ENCODE measurements at places on chromosomes 2 and 18.

DNA sequence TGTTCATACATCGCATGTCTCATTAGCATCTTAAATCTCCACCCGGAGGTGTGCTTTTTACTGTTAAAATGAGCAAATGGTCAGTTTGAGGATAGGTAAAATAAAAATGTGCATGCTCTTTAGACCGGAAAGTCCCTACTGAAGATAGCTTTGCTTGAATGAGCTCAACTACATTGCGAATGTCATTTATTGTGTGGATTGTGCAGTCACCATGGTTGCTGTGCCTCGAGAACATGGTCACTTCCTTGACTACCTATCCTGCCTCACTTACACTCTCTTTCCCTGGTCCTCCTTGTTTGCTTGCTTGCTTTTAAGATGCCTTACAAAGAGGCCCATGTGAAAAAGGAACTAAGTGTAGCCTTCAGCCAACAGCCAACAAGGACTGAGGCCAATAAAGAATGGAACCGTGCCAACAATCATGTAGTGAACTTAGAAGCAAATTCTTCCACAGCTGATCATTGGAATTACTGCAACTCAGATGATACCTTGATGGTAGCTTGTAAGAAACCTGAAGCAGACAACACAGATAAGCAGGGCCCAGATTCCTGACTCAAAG lies 72.2 kb upstream of the BARD1 start:
- DNase-seq: no peak

GRCh38 chr2:239758279-239758877 lies 266.8 kb downstream of the NDUFA10 start:
- no peak for DNase-seq

- DNase-seq: no peak
Observed at GRCh38 chr2:26934335-26934724, 36.1 kb upstream of the MAPRE3 start.

GRCh38 chr2:235934059-235934773 lies 234.0 kb downstream of the GBX2 start:
- DNase-seq: peak; percentile 44

DNA sequence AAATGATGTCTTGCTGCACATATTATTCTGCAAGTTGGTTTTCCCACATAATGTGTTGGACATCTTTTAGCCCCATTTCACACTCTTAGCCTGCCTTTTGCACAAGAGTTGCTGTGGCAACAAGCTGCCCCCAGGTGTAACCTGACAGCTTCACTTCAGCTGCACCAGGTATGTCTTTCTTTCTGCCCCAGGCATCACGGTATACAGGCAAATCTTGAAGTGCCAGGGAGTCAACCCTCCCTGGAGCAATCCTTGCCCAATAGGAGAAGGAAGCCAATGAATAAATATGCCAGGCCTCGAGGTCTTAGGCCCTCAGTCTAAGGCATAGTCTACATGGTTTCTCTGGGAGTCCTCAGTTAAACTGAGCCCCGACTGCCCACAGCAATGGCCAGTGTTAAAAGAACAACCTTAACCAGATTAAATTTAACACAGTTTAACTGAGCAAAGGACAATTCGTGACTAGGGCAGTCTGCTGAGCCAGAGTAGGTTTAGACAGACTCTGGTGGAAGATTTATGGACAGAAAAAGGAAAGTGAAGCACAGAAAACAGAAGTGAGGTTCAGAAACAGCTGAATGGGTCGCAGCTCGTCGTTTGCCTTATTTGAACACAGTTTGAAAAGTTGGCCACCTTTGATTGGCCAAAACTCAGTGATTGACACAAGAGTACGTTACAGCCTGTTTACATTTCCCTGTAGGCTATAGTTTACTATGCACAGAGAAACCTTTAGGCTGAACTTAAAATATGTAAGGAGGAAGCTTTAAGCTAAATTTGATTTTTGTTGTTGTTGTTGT lies 32.0 kb upstream of the C1QL2 start:
- no peak for DNase-seq

- no peak for DNase-seq
Observed at GRCh38 chr2:217951521-217952247, 51.1 kb downstream of the TNS1 start.

GRCh38 chr2:21599417-21599816 lies 475.6 kb downstream of the TDRD15 start:
- DNase-seq: no peak

- no peak for DNase-seq
Observed at GRCh38 chr2:9775351-9775750, 67.9 kb upstream of the TAF1B start.

- no peak for DNase-seq
Observed at GRCh38 chr2:196160101-196160500, 11.3 kb downstream of the STK17B start.

- no peak for DNase-seq
Observed at GRCh38 chr18:5941890-5942289, 46.6 kb upstream of the TMEM200C start.

- no peak for DNase-seq
Observed at GRCh38 chr2:143356736-143357446, 227.7 kb downstream of the ARHGAP15 start.

DNA sequence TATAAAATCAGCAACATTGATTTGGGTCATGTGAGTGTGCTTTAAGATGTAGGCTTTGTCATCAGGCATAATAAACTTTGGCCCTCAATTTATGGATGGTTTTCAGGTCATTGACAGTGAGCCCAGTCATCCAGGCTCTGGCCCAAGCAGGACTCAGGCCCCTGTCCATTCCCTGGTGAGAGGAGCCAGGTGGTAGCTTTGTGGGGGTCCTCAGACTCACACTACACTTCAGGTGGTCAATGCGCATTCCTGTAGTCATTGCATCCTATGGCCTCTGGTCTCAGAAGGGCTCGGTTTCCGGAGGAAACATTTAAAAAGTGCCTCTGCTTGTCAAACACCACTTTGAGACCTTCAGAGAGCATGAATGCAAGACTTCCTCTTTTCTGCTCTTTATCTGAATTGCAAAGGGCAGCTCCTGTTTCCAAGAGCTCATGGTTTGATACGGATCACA lies 20.2 kb downstream of the LGALSL start:
- DNase-seq: no peak

DNA sequence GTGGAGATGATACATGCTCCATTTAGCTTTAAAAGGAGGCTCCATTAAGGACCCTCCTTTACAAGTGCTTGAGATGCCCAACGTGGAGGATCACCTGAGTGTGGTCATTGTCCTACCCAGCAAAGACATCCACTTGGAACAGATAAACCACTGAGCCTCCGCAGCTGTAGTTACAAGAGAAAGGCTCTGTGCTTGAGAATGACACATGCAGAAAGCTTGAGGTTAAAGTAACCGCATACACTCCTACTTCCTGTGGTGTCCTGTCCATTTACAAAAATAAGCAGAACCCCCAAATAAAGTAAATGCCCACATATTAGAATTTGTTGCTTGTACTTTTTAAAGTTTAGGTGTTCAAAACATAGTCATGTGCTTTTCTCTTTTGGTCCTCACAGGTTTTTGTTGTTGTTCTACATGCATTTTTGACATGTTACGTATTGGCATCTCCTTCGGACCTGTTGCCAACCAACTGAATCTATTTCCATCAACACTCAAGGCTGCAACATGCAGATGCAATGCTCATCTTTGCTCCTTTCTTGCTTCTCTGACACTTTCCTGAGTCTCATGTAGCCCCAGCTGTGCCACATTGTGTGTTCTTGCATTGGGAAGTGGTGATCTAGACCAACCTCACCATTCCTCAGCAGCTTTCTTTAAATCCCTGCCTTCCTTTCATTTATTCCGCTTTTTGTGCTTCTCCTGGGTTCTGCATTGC lies 56.0 kb downstream of the SERPINB7 start:
- DNase-seq: no peak

- no peak for DNase-seq
Observed at GRCh38 chr2:54459037-54459441, 2.9 kb downstream of the SPTBN1 start.

GRCh38 chr2:75340560-75340959 lies 141.2 kb upstream of the TACR1 start:
- DNase-seq: no peak

GRCh38 chr2:81661081-81661480 lies 1356.5 kb upstream of the LRRTM1 start:
- DNase-seq: no peak

DNA sequence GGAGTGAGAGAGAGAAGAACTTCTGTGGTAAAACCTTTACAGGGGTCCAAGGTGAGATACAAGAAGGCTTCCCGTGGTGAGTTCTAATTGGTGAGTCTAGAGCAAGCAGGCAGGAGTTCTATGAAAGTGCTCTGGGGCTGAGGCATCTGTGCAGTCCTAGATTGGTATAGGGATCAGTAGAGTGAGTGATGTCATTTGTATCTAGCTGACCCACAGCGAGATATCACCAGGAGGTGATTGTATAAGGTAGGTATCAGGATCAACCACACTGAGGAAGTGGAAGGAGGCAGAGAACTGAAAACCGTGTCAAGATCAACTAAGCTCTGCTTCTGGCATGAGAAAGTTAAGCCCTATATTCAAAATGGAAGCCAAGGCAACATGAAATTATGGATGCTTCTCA lies 1648.9 kb upstream of the TMEFF2 start:
- DNase-seq: no peak

DNA sequence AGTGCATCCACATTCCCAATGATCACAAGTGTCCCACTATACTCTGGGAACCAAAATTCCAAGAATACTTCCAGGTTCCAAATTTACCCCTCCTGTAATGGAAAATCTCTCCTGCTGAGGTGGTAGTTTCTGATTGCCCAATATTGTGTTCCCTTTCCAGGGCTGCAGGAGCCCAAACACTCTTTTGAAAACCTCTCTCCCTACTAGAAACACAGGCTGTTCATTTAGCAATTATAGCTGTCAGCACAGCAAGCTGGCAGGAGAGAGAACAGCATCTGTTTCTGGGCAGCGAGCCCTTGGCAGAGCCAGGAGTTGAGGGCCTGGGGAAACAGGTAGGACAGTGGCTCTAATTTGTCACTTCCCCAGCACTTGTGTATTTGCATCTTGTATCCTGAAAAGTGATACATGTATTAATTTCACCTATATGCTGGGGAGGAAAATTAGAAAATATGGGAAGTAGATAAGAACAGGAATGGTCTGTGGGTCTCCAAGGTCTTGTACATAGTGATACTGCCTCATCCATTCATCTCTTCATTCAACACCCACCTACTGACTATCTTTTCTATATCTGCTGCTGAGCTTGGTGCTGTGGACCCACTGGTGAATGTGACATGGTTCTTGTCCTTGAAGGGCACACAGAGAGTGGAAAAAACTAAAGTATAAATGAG lies 16.9 kb upstream of the PAIP2B start:
- no peak for DNase-seq

DNA sequence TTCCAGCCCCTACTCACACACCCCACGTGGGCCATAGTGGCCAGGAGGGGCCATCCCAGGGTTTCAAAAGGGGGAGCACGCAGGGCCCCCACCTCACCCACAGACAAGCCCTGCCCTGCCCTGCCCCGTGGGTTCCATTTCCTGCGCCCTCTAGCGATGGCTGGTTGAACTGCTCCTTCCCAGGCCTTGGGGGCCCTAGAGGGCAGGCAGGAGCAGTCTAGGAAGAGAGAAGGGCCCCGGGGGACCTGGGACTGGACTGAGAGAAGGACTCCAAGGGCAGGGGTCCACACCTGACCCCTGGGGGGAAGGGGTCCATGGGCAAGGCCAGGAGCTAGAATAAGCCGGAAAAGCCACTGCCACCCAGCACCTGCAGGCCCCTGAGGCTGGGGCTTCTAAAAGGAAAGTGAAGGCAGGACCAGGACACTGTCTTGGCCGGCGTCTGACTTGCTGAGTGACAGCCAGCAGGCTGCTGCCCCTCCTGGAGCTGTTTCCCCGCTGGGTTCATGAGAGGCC lies 10.1 kb downstream of the CYP26B1 start:
- peak; percentile 50 for DNase-seq

GRCh38 chr2:25314514-25315315 lies 27.0 kb downstream of the DNMT3A start:
- DNase-seq: peak; percentile 67

DNA sequence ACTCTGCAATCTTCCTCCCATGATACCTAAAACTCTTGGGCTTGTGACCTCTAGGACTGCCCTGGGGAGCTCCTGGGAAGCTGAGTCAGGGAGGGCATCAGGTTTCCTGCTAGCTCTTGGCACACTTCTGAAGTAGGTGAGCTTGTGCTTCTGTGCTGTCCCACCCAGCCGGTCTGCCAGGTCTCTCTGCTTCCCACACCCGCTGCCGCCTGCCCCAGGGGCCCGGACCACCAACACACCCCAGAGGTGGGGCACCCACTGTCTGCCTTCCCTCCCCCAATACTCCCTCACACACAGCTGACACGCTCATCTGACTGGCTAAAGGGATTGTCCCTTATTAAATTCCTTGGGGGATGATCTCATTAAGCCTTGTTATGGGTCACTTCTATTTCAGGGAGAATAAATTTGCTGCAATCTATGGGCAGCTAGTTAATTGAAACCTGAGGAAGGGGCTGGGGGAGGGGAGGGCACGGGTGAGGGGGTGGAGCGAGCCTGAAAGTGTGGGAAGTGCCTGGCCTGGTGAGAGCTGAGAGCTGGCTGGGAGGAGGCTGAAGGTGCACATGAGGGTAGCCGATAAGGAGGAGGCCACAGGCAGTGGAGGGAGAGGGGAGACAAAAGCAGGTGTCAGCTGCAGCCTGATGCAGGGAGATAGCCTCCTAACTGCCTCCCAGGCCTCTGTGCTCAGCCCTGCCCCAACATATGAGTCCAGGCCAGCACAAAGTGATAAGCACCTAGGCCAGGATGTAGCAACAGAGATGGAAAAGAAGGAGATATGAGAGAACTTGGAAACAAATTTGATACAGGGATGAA lies 48.8 kb downstream of the HAUS1 start:
- no peak for DNase-seq

DNA sequence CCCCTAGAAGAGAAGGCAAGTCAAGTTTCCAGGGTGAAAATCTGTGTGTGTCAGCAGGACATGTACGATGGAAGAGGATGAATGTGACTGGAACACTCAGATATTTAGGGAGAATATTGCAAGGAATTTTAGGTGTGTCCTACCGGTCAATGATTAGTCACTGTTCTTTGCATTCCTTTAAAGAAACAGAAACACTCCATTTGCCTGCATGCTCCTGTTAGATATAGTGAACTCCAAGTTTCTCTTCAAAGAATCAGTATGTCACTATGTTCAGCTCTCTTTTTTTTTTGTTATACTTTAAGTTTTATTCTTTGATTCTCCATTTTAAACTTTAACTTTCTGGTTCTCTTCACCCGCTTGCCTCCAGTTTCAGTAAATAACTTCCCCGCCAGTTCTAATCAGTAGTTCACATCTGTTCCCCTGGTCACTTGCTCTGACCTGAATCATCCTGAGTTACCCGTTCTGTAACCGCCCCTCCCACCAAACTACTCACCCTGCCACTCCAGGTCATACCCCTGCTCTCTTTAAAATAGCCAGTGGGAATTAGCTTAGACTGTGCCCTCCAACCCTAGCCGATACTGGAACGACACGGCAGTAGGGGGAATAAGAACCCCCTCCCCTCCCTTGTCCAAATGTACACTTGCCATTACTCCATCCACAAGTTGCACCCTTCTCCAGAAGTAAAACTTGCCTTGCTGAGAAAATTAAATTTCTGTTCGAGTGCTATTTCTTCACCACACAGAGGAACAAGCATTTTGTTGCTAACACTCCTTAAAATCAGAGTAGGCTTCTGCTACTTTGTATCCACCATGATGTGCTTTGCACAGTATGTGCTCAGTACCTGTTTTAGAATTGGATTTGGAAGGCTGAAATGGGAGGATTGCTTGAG lies 268.4 kb downstream of the METTL4 start:
- no peak for DNase-seq

Measured in C1 segment of cervical spinal cord (tissue), 14 donors.